ENCODE measurements at places on chromosomes 1 and 21.

DNA sequence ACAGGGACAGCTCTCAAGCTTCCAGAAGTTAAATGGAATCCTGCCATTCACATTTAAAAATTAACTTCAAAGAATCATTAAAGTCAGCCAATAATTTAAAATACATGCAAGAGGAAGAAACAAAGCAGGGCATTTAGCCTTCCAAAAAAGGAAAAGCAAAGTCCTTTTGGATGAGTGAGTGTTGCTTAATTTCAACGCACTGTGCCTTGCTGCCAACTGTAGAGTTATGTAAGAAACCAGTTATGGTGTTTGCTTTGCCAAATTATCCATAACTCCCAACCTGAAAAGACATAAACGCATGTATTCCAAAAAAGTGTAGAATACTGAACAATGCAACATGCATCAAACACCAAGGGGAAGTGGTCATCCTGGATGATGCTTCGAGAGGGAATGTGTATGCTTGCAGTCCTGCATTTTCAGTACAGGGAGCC lies 16.1 kb upstream of the KCNE1 start:
- DNase-seq, result no peak

GRCh38 chr1:18682375-18682774 lies 51.7 kb downstream of the PAX7 start:
- DNase-seq, result no peak

- DNase-seq, result no peak
Observed at GRCh38 chr1:202561726-202562443, 148.4 kb downstream of the SYT2 start.

GRCh38 chr1:94067196-94067595 lies 53.8 kb downstream of the ABCA4 start:
- DNase-seq, result no peak

GRCh38 chr1:223617323-223618070 lies 48.0 kb downstream of the CAPN8 start:
- no peak for DNase-seq

DNA sequence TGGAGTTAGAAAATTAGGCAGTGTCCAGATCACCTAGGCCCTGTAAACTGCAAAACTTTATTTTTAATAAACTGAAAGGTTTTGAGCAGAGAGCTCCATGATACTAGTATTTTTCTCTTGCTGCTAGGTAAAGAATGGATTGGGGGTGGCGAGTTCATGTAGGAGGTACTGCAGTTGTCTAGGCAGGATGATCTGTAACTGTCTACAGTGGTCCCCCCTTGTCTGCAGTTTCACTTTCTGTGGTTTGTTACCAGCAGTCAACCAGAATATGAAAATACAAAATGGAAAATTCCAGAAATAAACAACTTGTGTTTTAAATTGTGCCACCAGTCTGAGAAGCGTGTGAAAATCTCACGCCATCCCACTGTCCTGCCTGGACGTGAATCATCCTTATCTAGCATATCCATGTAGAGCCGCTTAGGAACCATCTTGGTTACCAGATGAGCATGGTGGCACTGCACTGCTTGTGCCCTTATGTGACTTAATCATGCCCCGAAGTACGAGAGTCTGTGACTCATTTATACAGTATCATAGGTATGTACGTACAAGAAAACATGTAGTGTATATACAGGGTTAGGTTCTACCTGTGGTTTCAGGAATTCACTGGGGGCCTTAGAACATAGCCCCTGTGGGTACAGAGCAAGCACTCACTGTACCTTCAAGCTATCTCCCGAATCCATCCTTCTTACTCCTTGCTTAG lies 94.2 kb downstream of the AHCTF1 start:
- DNase-seq, result no peak

All from femur (tissue), 1 donor.